Inflammatory macrophage (primary cell): ENCODE measurements at places on chromosomes 5 and 9.
A peak's percentile ranks its signal among the peaks of the same experiment; 100 is the strongest.

- DNase-seq: peak; percentile 30
These were observed 305.8 kb downstream of the TRIM32 start for GRCh38 chr9:116992865-116993264.

DNA sequence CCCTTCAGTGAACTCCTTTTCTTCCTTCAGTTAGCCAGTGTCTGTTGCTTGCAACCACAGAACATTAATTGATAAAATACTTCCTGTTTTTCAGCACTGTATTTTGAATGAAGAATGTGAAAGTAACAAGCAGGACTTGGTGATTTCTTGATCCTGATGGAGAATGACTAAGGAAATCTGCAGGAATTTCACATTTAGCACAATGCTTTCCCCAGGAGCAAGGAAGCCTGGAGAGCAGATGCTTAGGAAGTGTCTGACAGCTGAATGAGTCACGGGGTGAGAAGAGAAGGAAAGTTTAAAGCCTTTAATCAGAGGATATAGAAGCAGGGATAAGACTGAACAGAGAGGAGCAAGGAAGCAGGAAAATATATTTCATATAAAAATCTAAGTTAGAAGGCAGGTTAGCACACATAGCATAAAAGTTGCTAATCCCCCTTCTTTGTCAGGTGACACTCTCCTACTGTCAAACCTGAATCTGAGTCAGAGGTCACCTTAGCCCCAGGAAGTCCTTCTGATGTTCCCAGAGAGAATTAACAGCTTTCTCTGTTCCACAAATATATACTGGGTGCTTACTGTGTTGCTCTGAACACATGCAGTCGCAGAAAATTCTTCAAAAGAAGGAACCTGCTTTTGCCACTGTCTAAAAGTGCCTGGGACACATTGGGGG lies 59.7 kb downstream of the GNA14 start:
- DNase-seq: no peak

GRCh38 chr5:124457101-124457500 lies 289.3 kb downstream of the ZNF608 start:
- no peak for DNase-seq

- DNase-seq: no peak
These were observed 75.7 kb upstream of the SMARCA2 start for GRCh38 chr9:1939466-1939865.

- DNase-seq: no peak
These were observed 175.5 kb upstream of the MVB12B start for GRCh38 chr9:126151031-126151685.

- peak; percentile 80 for DNase-seq
These were observed 151.7 kb upstream of the SMIM23 start for GRCh38 chr5:171633776-171634470.

GRCh38 chr5:178389796-178390195 lies 157.2 kb upstream of the PHYKPL start:
- DNase-seq: no peak

- no peak for DNase-seq
These were observed 23.0 kb downstream of the EPB41L4B start for GRCh38 chr9:109297899-109298298.

DNA sequence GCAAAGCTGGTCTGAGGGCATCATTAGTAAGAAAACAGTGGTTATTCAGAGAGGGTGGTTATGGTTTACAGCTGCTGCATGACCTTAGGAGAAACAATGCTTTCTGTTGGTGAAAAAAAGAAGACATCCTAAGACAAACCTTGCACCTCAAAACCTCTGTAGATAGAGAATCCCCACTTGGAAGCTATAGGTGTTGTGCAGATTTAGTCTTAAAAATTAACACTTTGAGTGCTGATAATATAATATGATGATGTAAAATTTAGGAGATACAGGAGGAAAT lies 1.4 kb upstream of the PTTG1 start:
- no peak for DNase-seq

- no peak for DNase-seq
These were observed 62.0 kb downstream of the SUSD1 start for GRCh38 chr9:112112941-112113681.

DNA sequence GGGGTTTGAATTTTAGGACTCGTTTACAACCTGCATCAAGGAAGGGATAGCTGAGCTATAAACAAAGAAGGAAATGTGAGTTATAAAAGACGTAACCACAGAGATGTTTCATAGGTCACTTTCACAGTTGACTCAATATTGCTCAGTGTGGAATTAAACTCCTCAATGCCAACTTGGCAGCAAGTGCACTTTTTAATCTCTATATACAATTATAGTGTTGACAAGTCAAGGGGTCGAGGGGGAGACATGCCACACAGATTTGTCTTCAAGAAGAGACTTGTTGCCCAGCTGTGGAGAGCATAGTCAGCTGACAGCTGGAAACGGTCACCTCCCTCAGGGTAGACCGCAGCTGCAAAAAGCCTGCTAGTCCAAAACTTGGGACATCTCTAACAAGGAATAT lies 163.4 kb upstream of the DMAC1 start:
- no peak for DNase-seq

DNA sequence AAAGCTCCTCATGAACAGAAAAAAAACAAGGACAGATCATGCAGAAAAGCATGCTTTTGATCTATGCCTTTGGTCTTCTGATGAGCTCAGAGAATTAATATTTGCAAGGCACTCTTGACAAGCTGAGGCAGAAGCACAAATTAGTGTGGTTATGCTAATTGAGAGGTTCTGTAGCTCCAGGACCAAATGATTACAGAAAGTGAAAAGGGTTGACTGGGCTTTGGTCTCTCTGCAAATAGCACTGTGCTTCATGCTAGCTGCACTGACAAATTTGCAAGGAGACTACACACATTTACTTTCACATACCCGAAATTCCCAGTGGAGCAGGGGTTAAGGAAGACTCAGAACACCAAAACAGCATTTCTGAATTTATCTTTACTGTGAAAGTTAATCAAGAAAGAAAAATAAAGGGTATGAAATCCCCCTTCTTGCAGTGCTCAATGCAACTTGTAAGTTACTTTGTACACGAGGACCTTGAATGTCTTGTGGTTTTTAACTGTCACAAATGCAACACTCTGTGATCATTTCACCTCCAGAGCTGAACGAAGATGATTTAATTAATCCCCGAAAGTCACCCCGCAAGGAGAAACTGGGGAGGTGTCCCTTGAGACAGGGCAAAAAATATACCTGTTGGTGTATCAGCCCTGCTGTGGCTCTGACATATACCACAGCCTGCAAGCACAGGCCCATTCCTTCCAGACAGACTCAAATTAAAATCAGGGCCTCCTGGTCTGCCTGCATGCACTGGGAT lies 11.9 kb downstream of the RAPGEF1 start:
- no peak for DNase-seq

GRCh38 chr5:4361753-4362152 lies 766.1 kb downstream of the IRX1 start:
- no peak for DNase-seq
